ENCODE measurements at places on chromosomes 1 and 21. TPM values are rescaled to one million over a fixed set of nuclear protein-coding genes. Genes with fewer than 3 reads are reported as not detected.

DCDC2B gene
- 0.13 TPM for total RNA-seq

FCER1A gene
- not detected for total RNA-seq

DNAJC8 gene
- 100 TPM for total RNA-seq

KRTAP19-3 gene
- not detected for total RNA-seq

ADAMTS1 gene
- 1.2 TPM for total RNA-seq

ACTL8 gene
- not detected for total RNA-seq

MRPL37 gene
- 91.9 TPM for total RNA-seq

ADAM30 gene
- total RNA-seq: not detected

CTSK gene
- 5.4 TPM for total RNA-seq

GRCh38 chr1:48784301-48784700, 7.6 kb upstream of the BEND5 start:
- DNase-seq: no peak

DNA sequence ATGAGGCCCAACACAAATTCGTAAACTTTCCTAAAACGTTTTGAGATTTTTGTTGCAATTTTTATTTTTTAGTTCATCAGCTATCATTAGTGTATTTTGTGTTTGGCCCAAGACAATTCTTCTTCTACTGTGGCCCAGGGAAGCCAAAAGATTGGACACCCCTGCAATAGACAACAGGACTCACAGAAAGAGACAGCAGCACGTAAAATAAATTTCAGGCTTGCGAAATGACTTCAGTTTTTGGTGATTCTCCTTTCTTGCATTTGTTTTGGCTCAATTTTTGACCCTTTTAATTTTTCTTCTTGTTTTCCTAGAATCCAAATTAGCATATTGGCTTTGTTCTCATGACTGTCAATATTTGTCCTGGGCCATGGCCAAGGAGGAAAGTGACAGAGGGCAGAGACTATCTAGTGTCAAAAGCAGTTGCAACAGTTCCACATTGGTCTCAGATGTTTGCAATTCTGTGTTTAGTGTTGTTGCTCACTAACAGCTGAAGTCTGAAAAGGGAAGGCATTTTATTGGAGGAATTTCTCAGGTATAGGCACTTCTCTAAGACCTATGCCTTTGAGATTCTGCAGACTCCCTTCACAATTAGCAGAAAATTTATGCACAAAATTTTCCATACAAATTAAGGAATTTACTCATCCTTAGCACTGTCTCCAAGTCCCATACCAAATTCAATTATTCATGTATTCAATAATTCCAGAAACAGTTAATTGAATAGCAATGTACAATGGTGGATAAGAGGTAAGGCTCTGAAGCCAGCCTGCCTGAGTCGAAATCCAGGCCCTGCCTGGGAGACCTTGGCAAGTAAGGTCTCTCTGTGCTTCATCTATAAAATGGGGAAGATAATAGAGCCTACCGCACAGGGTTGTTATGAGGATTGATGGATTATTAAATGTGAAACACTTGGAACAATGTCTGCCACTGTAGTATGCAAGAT, 160.9 kb upstream of the IVNS1ABP start:
- no peak for DNase-seq

GRCh38 chr1:245999697-246000637, 507.1 kb downstream of the SMYD3 start:
- no peak for DNase-seq

- no peak for DNase-seq
Measured at GRCh38 chr21:39647476-39647875, 34.7 kb downstream of the B3GALT5 start.

- DNase-seq: peak; percentile 29
Measured at GRCh38 chr1:210233495-210234328, 1.1 kb downstream of the SERTAD4 start.

- no peak for DNase-seq
Measured at GRCh38 chr1:212774584-212774983, 17.0 kb downstream of the NSL1 start.

DNA sequence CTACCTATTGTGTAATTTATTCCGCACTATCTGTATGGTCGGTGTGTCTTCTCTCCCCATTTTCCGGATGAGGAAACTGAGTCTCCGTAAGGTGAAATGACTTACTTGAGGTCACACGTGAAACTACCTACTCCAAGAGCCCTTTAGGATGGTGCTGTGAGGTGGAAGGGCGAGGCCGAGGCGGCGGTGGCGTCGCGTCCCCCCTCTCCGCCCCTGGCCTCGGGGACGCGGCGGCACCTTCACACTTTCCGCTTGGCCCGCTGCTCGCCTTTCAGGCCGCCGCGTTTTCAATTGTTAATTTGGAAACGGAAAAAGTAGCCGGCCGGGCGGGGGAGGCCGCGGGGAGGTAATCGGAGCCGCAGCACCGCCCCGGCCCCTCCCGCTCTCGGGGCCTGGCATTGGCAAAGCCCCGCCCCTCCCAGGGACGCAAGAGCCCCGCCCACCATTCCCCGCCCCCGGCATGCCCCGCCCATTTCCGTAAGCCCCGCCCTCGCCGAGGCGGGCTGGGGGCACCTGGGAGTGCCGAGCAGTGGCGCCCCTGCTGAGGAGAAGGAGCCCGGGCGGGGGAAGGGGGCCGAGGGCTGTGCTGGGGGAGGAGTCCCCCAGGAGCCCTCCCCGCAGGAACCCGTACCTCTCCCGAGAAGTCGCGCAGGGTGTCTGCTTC, 18.6 kb downstream of the KCNQ4 start:
- DNase-seq: peak; percentile 89

GRCh38 chr1:107926436-107927080, 38.4 kb downstream of the VAV3 start:
- no peak for DNase-seq

DNA sequence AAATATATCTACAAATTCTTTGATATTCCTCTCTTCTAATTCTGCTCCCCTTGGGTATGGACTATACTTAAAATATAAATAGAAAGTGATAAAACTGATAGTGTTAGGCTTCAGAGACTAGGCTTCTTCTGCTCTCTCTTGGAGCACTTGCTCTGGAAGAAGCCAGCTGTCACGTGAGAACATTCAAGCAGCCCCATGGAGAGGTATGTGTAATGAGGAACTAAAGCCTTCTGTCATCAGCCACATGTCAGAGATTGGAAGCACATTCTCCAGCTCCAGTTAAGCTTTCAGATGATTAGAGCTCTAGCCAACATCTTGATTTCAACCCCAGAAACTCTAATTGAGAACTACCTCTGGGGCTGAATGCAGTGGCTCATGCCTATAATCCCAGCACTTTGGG, 34.3 kb downstream of the XKR8 start:
- DNase-seq: no peak

DNA sequence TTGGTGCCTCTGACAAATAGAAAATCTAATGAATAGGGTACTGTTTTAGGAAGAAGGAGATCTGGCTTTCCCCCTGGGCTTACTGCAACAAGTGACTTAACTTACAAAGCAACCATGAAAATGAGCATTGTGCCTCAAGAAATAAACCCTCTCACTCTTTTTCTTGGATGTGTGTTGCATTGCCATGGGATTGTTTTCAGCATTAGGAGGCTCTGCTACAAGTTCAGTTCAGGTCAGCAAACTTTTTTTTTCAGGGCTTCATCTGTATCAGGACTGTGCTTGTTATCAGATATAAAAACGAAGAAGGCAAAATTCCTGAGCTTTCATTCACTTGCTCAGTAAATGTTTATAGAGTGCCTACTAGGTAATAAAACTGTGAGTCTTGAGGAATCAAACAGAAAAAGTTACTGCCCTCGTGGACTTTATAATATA, 37.8 kb upstream of the DOCK7 start:
- no peak for DNase-seq

DNA sequence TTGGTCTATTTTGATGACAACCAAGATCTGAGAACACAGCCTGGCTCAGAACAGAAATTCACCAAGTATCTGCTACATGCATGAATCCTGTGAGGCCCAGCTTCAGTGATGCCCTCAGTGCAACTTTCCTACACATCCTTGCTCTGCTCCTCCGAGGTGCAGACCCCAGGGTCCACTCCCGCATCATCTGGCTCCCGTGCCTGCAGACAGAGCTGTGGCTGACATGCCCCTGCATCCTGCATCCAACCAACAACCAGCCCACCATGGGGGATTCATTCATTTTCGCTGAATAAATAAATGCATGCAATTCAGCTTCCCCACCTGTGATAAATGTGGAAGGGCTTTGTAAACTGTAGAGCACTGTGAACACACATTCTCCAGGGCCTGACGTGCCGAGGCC, 112.3 kb downstream of the GLIS1 start:
- no peak for DNase-seq

DNA sequence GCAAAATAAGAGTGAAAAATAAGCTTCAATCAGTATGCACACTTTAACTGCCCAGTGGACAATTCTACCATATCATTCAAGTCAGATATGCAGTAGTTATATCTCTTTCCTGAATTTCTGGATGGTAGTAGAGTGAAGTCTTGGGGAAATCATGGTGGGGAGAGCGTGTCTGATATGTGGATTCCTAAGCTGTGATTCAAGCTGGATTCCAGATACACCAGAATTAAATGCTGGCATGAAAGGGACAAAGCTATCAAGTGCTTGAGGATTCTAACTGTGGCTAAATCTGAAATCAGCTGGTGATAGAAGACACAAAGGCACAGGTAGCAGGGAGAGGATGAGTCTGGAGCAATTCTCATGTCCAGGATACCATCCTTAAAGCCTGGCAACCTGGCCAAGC, 323.5 kb downstream of the DUSP10 start:
- DNase-seq: no peak

GRCh38 chr1:58529284-58529683, 17.2 kb downstream of the OMA1 start:
- no peak for DNase-seq

DNA sequence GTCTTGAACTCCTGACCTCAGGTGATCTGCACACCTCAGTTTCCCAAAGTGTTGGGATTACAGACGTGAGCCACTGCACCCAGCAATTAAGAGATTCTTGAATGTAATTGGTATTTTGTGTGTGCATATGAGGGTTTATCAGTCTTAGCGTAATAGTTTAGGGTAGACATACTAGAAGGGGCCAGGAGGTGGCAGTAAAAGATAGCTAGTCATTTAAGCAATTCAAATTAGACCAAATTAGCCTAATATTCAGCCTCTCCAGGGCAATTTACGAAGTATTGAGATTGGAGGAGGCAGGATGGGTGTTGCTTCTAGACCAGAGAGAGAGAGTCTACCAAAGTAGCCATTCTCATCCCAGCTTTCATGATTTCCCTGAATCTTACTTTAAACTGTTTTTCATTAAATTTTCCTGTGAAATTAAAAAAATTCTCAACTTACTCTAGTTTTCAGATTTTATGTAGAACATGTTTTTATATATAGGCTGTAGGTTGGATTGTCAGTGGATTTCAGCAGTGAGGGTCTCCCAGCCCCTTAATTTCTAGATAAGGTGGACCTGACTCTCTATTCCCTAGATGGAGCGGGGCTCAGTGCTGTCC, 119.7 kb downstream of the HHAT start:
- no peak for DNase-seq

DNA sequence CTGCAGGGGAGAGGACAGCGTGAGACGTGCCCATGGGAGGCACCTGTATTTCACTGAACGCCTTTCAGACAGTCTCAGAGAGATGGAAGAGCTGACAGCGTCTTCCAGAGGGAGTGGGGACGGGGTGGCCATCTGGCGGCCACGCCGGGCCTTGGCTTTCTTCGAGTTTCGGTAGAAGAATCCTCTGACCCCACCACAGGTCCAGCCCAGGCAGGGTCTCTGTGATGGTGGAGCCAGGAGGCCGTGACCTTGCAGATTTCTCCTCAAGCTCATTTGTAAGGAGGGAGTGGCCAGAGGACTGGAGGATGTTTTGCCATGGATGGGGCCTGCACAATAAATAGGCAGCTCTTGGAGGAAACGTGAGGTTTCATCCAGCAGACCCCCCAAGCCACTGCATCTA, 47.6 kb upstream of the ADARB1 start:
- no peak for DNase-seq

DNA sequence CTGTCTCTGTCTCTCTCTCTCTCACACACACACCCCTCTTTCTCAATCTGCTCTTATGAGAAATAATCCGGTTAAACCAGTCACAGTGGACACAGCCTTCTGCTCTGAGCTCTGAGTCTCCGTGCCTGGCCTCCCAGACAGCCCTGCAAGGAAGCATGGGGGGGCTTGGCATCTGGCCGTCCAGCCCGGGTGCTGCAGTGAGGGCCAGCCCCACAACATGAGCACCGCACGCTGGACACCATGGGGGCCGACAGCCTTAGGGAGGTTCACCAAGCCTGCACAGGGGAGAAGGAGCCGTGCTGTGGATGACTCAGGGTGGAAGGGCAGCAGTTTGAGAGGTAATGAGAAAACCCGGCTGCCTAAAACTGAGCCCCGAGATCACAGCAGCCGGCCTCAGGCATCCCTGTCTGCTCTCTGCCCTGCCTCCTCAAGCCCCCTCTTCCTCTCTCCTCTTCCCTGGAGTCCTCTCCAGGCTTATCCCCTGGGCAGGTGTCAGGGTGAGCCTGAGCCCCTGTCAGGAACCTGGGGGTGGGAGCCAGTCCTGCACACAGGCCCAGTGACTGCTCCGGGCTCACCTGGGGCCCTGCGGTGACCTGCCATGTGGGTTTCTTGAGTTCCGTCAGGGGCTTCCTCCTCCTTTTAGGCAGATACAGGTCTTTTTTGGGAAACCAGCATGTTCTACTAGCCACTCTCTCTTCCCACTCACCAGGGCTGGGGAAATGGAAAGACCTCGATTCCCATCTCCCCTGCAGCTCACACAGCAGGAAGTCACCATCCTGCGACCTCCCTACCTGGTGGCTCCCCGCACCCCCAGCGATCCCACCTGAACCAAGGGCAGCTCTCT, 92.8 kb downstream of the ITPKB start:
- DNase-seq: no peak

GRCh38 chr1:119318466-119319309, 49.9 kb upstream of the HAO2 start:
- no peak for DNase-seq

GRCh38 chr21:31688603-31689368, 29.3 kb downstream of the SOD1 start:
- no peak for DNase-seq

DNA sequence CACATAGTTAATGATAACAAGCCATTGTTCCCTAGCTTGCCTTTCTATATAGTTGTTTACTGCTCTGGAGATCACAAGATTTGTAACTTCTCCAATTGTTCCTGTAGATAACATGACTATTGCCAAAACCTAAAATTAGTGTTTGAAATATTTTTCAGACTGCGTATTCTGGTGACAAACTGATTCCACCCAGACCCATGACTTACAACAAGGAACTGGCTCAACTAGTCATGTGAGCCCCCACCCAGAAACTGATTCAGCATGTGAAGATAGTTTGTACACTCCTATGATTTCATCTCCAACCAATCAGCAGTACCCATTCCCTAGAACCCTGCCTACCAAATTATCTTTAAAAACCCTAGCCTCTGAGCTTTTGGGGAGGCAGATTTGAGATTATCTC, 131.4 kb upstream of the BCL9 start:
- no peak for DNase-seq

- no peak for DNase-seq
Measured at GRCh38 chr1:57474137-57474750, 50.4 kb upstream of the DAB1 start.

DNA sequence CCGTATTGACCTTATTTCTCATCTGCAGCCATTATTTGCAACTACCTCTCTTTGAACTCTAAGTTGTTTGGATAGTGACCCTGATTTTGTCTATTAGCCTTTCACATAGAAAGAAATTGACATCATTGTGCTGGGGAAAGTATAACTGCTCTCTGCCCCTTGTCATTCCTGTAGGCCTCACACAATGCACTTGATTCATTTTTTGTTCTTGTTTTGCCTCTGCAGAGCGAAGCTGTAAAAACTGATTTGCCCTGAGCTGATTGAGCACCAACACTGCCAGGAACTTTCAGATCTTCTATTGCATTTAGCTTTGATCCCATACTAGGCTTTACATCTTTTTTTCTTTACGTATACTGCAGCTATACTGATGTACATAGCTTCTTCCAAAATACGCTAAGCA, 167.2 kb upstream of the PTBP2 start:
- DNase-seq: no peak
